Upper lobe of right lung (tissue), 1 donor: ENCODE measurements at places on chromosomes 5 and 9. TPM values are rescaled to one million over a fixed set of nuclear protein-coding genes. Genes with fewer than 3 reads are reported as not detected.

DNA sequence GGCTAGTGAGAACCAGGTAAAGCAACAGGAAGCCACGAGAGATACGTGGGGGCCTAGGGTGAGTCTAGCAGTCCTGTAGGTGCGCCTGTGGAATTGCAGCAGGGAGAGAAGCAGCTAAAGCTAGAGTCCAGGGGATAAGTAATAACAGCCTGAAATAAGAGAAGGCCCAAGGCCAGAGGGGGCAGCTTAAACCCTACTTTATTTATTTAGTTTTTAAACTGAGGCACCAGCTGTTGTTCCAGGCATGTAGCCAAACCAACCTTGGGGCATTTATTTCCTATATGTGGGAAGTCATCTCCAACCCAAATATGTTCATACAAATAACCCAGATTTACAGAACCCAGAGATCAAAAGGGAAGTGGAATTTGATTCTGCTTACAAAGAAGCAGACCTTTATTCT, 93.5 kb downstream of the GLDC start:
- H3K4me1 ChIP-seq: peaks cover 5% of the 10 kb centered on the region
- no peak overlapping the region for H3K27ac ChIP-seq
- no peaks in the 10 kb centered on the region for H3K36me3 ChIP-seq
- H3K27me3 ChIP-seq: no peaks in the 10 kb centered on the region

DNA sequence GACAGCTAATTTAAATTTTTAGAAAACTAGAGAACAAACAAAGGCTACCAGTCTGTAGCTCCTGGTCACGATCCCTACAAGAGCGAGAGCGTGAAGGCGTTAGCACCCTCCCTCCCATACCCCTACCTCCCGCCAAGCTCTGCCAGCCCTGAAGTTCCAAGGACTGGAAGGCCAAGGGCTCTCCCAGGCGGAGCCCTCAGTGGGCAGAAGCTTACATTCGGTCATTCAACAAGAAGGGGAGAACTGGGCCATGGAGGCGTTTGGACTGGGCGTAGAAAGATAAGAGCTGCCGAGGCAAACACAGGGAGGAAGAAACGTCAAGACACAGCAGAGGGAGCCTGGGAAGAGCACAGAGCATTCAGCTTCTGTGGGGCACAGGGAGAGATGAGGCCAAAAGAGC, 3.0 kb downstream of the MXD3 start:
- H3K36me3 ChIP-seq: peaks cover 27% of the 10 kb centered on the region
- H3K4me3 ChIP-seq: no peak overlapping the region
- no peak for DNase-seq
- H3K4me1 ChIP-seq: peaks cover 52% of the 10 kb centered on the region

DNA sequence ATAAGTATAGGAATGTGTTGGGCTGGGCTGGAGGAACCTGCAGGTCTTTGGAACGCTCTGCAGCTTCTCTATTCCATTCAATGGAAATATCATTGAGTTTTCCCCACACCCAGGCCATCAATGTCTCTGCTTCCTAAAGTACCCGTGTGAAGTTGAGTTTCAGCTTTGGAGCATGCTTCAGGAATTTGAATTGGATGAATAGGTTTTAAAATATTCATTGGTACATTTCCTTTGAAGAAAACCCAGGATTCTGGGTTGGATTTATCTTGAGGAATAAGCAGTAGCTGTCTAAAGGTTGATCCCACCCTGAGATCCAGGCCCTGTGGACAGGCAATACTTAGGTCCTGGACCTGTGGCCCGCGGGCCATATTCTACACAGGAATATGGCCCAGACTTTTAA, 37.3 kb downstream of the INSYN2B start:
- DNase-seq: no peak
- no peak overlapping the region for H3K27ac ChIP-seq
- H3K27me3 ChIP-seq: no peaks in the 10 kb centered on the region

GRCh38 chr5:36880761-36881160, 4.2 kb downstream of the NIPBL start:
- no peaks in the 10 kb centered on the region for H3K27me3 ChIP-seq
- no peak for DNase-seq
- H3K4me1 ChIP-seq: peaks cover 56% of the 10 kb centered on the region
- no peaks in the 10 kb centered on the region for H3K36me3 ChIP-seq
- H3K4me3 ChIP-seq: no peak overlapping the region

DNA sequence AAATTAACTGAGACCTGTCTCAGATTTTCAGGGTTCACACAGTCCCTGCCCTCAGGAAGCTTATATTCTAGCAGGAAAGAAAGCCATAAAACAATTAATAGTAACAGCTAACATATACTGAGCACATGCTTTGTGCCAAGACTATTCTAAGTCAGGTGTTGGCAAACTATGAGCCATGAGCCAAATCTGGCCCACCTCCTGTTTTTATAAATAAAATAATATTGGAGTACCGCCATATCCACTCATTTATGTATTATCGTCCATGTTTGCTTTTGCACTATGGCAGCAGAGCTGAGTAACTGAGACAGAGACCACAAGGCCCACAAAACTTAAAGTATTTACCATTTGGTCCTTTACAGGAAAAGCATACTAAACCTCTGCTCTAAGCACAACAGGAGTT, 83.3 kb upstream of the TRIO start:
- no peak overlapping the region for H3K27ac ChIP-seq
- no peak for DNase-seq

- no peaks in the 10 kb centered on the region for H3K27me3 ChIP-seq
- H3K4me3 ChIP-seq: no peak overlapping the region
- no peaks in the 10 kb centered on the region for H3K4me1 ChIP-seq
- DNase-seq: no peak
Measured at GRCh38 chr5:158966716-158967115, 133.0 kb downstream of the EBF1 start.

DNA sequence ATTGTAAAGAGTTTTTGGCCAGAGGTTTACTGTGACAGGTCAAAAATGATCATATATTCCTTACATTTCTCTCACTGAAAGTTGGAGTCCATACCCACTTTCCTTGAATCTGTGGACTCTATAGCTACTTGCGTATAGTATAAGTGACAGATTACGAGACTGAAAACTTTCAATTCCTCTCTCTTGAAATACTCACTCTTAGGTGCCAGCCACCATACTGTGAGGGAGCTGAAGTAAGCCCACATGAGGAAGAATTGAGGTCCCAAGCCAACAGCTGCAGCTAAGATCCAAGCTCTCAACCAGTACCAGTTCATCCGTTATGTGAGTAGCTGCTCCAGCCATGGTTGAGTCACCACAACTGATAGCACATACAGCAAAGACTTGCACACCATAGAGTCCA, 128.1 kb upstream of the FAM174A start:
- no peaks in the 10 kb centered on the region for H3K27me3 ChIP-seq
- H3K4me1 ChIP-seq: no peaks in the 10 kb centered on the region
- no peak overlapping the region for H3K27ac ChIP-seq
- no peak for DNase-seq

GRCh38 chr9:106874652-106875051, 11.7 kb downstream of the ZNF462 start:
- no peak overlapping the region for H3K27ac ChIP-seq
- no peaks in the 10 kb centered on the region for H3K36me3 ChIP-seq
- DNase-seq: no peak
- no peaks in the 10 kb centered on the region for H3K27me3 ChIP-seq
- peaks cover 42% of the 10 kb centered on the region for H3K4me1 ChIP-seq

GRCh38 chr5:95901676-95902627, 59.7 kb downstream of the ELL2 start:
- DNase-seq: no peak
- H3K36me3 ChIP-seq: peaks cover 46% of the 10 kb centered on the region
- no peaks in the 10 kb centered on the region for H3K27me3 ChIP-seq

GRCh38 chr5:57717555-57717954, 234.9 kb upstream of the ACTBL2 start:
- H3K27ac ChIP-seq: no peak overlapping the region
- no peak overlapping the region for H3K4me3 ChIP-seq
- no peaks in the 10 kb centered on the region for H3K36me3 ChIP-seq
- no peaks in the 10 kb centered on the region for H3K27me3 ChIP-seq

DNA sequence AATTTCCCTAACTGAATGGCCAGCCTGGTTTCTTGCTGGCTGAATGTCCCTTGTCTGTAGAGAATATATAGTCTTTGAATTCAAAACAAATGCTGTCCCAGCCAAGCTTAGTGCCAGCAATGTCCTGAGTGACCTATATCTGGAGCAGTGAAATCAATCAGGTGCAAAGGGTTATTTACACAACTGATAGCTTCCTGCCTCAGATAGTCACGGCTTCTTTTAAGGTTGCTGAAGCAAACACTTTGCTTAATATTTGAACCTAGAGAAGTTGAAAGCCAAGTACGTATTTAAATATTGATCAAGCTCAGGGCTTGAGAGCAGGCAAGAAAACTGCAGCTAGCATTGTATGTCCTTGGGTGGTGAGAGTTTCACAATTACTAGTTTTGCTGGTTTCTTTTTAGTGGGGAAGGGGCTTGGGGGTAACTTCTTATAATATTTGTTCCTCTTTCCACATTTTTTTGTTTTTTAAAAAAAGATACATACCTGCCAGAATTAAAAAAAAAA, 2.0 kb upstream of the ARHGEF28 start:
- H3K4me1 ChIP-seq: peaks cover 7% of the 10 kb centered on the region
- no peak overlapping the region for H3K27ac ChIP-seq
- H3K27me3 ChIP-seq: no peaks in the 10 kb centered on the region

- no peak for DNase-seq
- no peaks in the 10 kb centered on the region for H3K4me1 ChIP-seq
- H3K4me3 ChIP-seq: no peak overlapping the region
Measured at GRCh38 chr5:158207733-158208132, 348.8 kb upstream of the CLINT1 start.

DNA sequence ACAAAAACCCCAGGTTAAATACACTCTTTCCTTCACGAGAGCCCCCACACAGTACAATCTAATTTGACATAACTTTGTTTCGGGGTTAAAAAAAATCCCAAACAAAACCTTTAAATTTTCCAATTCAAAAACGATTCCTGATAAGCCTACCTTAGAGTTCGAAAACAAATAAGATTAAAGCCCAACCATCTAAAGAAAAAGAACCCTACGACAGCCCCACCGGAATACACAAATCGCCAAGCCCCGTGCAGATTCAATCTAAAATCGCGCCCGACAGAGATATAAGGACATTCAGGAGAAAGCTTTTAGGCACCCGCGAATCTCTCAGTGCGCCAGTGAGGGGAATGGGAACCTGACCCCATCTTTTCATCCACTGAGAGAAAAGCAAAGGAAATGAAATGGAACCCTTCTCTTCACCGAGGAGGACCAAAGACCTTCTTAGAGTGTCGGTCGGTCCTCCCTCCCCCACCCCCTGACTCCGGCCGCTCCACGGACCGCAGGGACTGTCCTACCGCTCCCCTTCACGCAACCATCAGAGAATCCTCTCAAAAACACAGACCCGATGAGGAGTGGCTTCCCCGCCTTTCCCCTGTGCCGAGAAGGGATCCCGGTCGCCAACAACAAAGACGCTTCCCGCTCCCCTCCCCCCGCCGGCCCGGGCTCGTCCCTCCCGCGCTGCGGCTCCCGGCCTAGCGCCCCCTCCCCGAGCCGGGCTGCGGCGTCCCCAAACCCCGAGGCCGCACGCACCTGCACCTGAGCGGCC, 925 bp downstream of the ABHD17B start:
- DNase-seq: peak; percentile 81
- peaks cover 33% of the 10 kb centered on the region for H3K4me1 ChIP-seq
- H3K4me3 ChIP-seq: peak overlapping the region; percentile 94
- H3K36me3 ChIP-seq: no peaks in the 10 kb centered on the region
- H3K27me3 ChIP-seq: no peaks in the 10 kb centered on the region

DNA sequence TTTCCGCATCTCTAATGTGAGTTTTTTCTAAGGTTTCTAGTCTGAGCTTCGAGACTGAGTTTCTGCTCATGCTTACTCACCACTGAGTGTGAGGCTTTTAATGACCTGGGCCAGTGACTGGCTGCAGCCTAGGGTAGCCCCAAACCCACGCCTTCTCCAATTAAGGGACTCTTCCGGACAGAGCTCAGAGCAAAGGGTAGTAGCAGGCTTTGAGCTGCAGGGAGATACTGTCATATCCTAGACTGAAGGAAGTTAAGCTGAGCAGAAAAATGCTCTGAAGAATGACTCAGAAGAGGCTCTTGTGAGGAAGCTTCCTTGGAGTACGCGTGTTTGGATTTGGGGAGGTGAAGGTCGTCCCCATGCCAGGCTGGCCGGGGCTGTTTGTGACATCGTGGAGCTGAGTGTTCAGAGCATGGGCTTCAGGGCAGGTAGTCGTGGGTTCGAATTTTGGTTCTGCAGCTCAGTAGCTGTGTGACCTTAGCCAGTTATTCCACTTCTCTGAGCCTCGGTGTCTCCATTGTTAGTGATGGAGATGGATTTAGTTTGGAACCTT, 3.5 kb downstream of the USP20 start:
- H3K4me3 ChIP-seq: no peak overlapping the region
- no peaks in the 10 kb centered on the region for H3K36me3 ChIP-seq
- H3K27ac ChIP-seq: no peak overlapping the region
- DNase-seq: no peak

GRCh38 chr5:107253246-107253645, 417.5 kb downstream of the EFNA5 start:
- no peaks in the 10 kb centered on the region for H3K4me1 ChIP-seq
- no peak for DNase-seq
- no peak overlapping the region for H3K27ac ChIP-seq
- H3K36me3 ChIP-seq: no peaks in the 10 kb centered on the region
- no peaks in the 10 kb centered on the region for H3K27me3 ChIP-seq
- H3K4me3 ChIP-seq: no peak overlapping the region

GRCh38 chr9:242461-243080, 27.9 kb downstream of the DOCK8 start:
- no peaks in the 10 kb centered on the region for H3K27me3 ChIP-seq
- H3K36me3 ChIP-seq: no peaks in the 10 kb centered on the region
- no peak overlapping the region for H3K4me3 ChIP-seq
- DNase-seq: no peak
- H3K27ac ChIP-seq: no peak overlapping the region

GRCh38 chr5:80754900-80755299, 100.1 kb upstream of the DHFR start:
- no peak for DNase-seq
- H3K36me3 ChIP-seq: no peaks in the 10 kb centered on the region
- peak overlapping the region; percentile 2 for H3K27ac ChIP-seq
- H3K4me3 ChIP-seq: no peak overlapping the region
- peaks cover 4% of the 10 kb centered on the region for H3K4me1 ChIP-seq

- no peaks in the 10 kb centered on the region for H3K27me3 ChIP-seq
- DNase-seq: no peak
- H3K4me1 ChIP-seq: peaks cover 12% of the 10 kb centered on the region
- no peaks in the 10 kb centered on the region for H3K36me3 ChIP-seq
- H3K27ac ChIP-seq: no peak overlapping the region
Measured at GRCh38 chr9:100354121-100354800, 1.5 kb upstream of the TEX10 start.

- H3K36me3 ChIP-seq: no peaks in the 10 kb centered on the region
- no peak for DNase-seq
- peaks cover 19% of the 10 kb centered on the region for H3K4me1 ChIP-seq
- no peaks in the 10 kb centered on the region for H3K27me3 ChIP-seq
- no peak overlapping the region for H3K4me3 ChIP-seq
Measured at GRCh38 chr5:132834057-132834456, 3.6 kb upstream of the SHROOM1 start.

The SVEP1 gene
- 88.1 TPM for total RNA-seq

The PDE6A gene
- 0.09 TPM for total RNA-seq

The GMCL2 gene
- not detected for total RNA-seq

The SLC4A9 gene
- 0.23 TPM for total RNA-seq

The KIAA0825 gene
- total RNA-seq: 4.4 TPM

The NTRK2 gene
- 0.98 TPM for total RNA-seq

The CEP72 gene
- 13.2 TPM for total RNA-seq

The PPIC gene
- total RNA-seq: 43.0 TPM

The SLC25A48 gene
- total RNA-seq: not detected

The SLC6A7 gene
- total RNA-seq: not detected

The LRRC26 gene
- not detected for total RNA-seq

The FAM81B gene
- not detected for total RNA-seq

The FCN1 gene
- 63.0 TPM for total RNA-seq
